SW480 (cell line): ENCODE measurements at places on chromosomes 12 and 14.

DNA sequence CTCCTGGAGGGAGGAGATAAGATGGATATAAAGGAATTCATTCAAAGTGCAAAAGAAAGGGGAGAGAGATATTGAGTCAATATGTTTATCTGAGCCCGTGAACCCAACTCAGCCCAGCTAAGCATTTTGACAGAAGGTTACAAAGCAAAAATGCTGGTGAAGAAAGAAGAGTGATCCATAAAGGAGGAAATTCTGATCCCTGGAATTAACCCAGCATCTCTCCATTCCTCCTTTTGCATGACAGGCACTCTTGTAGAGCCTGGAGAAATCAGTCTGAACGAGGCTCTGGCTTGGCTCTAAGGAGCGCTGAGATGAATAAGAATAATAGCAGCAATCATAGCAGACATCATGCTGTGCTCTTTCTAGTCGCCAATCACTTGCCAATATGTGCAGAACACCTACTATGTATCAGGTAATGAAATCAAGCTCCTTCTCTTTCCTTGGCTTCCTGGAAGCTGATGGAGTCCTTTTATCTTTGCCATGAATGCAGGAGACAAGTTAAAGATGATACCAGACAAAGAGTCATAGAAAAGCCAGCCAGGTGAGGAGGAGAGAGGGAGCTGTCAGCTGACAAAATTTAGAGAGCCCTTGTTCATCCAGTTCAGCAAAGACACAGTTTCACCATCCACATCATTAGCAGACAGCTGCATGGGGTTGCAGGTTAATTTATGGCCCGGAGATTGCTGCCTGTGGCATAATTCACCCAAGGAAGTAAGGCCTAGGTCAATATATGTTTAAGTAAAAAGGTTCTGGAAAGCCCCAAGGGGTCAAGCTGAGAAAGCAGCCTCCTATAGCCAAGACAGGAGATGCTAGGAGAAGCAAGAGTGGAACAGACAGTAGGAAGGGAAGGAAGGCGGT, 476.5 kb upstream of the TBX3 start:
- no peak for DNase-seq

GRCh38 chr14:99564256-99564925, 39.6 kb downstream of the CCDC85C start:
- no peak for DNase-seq

GRCh38 chr12:106204312-106204711, 43.5 kb downstream of the CKAP4 start:
- no peak for DNase-seq

DNA sequence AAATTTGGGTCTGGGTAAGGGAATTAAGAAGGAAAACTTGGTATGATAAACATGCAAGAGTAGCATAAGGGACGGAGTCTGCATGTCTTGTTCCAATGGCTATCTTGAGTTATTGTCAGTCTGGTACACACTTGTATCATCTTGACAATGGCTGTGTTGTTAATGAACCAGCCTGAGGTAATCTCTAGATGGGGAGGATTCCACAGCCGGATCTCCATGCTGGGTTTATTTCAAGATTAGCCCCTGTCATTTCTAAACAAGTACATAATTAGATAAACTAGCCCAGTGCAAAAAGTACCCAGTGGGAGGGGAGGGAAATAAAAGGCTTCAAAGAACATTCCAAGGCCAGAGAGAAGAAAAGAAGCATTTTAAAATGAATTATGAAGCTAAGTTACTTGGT, 16.5 kb upstream of the CMAS start:
- no peak for DNase-seq

DNA sequence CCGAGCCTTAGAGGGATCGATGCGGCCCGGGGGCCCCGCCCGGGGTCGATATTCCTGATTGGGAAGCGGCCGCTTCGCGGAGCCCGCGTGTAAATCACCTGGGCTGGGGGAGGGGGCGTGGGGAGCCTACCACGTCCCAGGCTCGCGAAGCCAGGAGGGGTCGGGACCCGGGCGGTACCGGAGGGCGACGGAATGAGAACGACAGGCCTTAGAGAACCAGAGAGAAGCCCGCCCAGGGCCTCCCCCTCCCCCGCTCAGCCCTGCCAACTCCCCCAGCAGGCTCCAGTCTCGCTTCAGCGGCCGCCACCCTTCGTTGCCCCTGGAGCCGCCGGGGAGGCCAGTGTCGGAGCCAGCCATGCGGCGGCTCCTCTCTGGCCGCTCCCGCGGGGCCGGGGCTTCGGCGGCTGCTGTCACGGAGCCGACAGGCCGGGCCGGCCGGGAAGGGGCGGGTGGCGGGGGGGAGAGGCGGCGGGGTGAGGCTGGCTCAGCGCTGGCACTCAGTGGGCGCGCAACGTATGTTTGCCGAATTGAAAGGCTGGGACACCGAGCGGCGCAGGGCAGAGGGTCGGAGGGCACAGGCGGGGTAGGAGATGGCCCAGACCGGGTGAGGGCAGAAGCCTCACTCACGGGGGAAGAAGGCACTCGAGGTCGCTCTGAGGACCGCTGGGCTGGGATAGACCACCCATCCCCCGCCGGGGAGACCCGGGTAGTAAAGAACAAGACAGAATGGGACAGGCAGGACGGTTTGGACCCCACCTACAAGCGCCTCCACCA, 1.4 kb upstream of the DNAJC22 start:
- no peak for DNase-seq

- peak; percentile 88 for DNase-seq
These were observed 576 bp downstream of the ERP29 start for GRCh38 chr12:112013601-112014402.

- no peak for DNase-seq
These were observed 11.3 kb downstream of the SCARB1 start for GRCh38 chr12:124852329-124852831.

DNA sequence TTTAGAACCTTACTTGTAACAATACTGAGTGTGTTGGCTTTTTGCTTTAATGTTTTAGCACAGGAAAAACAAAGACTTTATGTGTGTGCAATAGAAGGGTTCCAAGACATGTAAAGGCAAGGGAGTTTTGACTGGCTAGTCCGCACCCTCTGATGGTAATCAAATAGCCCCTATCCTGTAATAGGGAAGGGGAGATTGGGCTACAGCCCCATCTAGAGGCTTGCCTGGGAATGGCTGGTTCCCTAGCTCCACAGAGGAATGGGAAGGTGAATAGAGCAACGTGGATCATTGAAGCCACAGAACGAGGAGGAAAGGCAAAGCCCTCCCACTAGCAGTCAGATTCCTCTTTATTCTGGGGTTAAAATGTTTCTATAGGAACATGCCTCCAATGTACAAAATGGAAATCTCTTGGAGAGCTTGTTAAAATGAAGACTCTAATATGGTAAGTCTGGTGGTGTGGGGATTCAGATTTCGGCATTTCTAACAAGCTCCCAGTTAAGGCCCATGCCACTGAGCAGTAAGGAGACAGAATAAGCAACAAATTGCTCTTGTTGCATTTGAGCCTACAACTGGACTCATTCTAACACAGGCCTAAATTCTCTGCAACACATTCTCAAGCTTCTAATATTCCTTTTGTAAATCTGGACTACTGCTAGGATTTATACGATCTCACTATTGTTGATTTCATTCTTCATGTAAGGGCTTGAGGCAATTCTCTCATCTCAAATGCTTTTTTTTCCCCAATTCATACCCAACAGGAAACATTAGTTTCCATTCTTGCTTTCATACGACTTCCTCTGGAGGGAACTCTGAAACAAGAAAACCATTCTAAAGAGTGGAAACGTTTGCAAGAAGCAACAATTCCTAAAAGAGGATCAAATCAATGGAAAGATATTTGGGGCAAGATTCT, 57.1 kb downstream of the NIN start:
- peak; percentile 10 for DNase-seq

- DNase-seq: no peak
These were observed 34.9 kb downstream of the PPHLN1 start for GRCh38 chr12:42360747-42361403.

- no peak for DNase-seq
These were observed 43.4 kb downstream of the RIN3 start for GRCh38 chr14:92556863-92557543.

DNA sequence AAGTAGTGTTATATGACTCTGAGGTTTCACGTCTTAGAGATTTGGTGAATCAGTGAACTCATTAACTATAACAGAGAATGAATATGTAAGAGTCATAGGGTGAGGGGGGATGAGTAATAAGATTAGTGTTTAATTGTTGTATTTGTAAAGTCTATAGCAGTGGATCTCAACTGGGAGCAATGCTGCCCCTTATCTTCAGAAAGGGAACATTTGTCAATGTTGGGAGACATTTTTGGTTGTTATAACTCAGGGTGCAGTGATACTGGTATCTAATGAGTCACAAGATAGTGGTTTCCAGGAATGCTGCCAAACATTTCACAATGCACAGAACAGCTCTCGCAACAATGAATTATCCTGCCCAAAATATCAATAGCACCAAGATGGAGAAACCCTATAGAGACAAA, 1193.7 kb downstream of the GALC start:
- DNase-seq: no peak

- peak; percentile 25 for DNase-seq
These were observed 109.0 kb downstream of the APAF1 start for GRCh38 chr12:98754095-98754494.

DNA sequence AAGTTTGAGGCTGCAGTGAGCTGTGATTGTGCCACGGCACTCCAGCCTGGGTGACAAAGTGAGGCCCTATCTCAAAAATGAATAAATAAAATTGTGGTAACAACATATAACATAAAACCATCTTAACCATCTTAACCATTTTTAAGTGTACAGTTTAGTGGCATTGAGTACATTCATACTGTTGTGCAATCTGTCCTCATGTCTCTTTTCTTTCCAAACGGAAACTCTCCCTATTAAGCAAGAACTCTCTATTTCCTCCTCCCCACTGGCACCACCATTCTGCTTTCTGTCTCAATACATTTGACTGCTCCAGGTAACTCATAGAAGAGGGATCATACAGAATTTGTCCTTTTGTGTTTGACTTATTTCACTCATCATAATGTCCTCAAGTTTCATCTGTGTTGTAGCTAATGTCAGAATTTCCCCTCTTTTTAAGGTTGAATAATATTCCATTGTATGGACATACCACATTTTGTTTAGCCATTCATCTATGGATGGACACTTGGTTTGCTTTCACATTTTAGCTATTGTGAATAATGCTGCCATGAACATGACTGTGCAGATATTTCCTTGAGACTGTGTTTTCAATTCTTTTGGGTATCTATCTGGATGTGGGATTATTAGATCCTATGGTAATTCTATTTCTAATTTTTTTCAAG, 4.4 kb upstream of the MARK3 start:
- DNase-seq: no peak

DNA sequence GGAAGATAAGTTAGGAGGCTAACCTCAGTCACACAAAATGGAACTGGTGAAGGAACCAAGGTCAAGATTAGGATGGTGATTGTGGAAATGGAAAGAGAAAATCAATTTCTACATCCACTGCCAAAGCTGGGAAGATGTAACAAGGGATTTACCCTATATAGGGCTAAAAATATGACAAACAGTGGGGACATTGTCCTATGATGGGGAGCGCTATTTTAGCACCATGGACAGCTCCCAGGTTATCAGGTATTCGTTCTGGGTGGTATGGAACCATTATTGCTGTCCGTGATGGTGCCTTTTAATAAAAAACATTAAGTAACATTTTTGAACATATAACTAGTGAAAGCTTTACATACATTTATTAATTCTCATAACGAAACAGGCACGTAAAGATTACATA, 124.0 kb downstream of the NDUFA12 start:
- no peak for DNase-seq

DNA sequence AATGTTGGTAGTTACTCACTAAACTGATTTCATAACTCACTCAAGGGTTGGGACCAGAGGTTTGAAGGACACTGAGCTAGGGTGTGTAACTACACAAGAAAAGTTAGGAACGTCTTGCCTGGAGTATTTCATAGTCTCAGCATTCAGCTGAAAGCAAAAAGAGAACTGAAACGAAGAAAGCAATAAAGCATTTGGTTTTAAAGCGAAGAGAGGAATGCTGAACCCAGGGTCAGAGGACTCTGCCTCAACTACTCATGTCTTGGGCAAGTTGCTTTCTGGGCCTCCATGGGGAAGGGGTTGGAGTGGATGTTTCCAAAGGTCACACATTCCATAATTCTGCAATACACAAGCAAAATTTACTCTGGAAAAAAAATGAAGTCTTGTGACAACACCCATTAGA, 1.4 kb downstream of the GNS start:
- DNase-seq: no peak

- no peak for DNase-seq
These were observed 95.3 kb downstream of the CATSPERB start for GRCh38 chr14:91636604-91637003.

DNA sequence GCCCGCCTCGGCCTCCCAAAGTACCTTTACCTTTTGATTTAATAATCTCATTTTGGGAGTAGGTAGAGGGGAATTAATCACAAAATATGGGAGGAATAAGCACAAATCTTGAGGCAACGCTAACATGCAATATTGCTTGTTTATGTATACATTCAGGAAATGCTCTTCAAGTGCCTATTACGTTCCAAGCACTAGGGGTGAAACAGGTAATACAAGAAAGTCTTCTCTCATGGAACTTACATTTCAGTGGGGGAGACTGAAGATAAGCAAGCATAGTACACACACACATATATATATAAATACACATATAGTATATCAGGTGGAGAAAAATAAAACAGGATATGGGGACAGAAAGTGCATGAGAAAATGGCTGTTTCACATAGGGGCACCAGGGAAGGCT, 19.0 kb upstream of the ERC1 start:
- no peak for DNase-seq

GRCh38 chr14:94304243-94304642, 11.2 kb upstream of the SERPINA10 start:
- DNase-seq: no peak

DNA sequence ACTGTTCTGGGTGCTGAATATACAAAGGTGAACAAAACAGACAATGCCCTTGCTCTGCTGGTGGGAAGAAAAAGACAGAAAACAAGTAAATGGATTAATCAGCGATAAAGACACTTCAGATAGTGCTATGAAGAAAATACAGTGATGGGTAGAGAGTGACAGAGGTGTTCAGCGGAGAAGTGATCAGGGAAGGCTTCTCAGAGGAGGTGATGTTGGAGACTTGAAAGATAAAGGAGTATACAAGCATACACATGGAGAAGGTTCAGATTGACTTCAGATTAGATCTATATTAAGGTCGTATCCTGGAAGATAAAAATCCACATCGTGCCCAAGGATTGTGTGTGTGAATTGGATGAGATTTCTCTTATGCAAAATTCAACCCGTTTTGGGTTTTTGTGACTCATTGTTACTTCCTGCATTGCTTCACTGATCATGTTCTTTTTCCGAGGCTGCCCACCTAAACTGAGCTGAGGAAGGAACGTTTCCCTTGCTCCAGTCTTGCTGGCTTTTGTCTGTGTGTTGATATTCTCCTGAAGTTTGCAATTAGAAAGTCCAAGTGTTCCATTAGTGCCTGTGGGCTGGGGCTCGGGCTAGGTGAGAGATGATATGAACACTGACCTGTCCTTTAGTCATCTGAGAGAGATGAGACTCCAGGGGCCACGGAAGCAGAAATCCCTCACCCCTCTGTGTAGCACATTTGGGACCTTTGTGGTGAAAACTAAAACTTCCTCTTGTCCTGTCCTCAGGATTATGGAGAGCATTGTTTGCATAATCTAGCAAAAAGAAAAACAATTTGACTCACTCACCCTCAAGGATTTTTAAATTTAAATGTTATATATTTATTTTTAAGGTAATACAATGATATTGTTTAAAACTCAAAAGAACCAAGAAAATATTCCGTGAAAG, 27.6 kb downstream of the PLXNC1 start:
- no peak for DNase-seq

- DNase-seq: no peak
These were observed at the start of gene EFS for GRCh38 chr14:23365036-23365731. EFS (minus strand) TSS chr14:23365172; CDS start chr14:23365025, 147 bp downstream.

GRCh38 chr12:52010692-52011601, 4.2 kb downstream of the TAMALIN start:
- no peak for DNase-seq

- DNase-seq: no peak
These were observed 29.5 kb upstream of the CLMN start for GRCh38 chr14:95349241-95349640.
